ENCODE measurements at places on chromosomes 5 and 9. TPM values are rescaled to one million over a fixed set of nuclear protein-coding genes. Genes with fewer than 3 reads are reported as not detected.

- DNase-seq = no peak
These were observed 22.6 kb downstream of the PTGS1 start for GRCh38 chr9:122393284-122393983.

DNA sequence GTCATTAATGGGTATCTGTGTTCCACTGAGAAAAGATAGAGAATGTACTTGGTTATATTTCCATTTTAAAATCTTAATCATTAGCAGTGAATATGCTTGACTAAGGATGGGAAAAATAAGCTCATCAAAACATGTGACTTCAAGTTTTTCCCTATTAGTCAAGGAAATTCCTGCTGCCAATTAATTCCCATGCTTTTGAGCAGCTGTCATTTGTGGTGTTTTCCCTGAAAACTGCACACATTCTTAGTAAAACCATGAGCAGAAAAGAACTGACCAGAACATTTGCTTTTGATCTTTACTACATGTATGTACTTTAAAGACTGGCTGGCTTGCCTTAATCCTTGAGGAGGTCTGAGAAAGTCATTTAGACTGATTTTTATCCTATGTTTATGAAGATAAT is 75.2 kb downstream of the AOPEP start:
- DNase-seq = no peak

DNA sequence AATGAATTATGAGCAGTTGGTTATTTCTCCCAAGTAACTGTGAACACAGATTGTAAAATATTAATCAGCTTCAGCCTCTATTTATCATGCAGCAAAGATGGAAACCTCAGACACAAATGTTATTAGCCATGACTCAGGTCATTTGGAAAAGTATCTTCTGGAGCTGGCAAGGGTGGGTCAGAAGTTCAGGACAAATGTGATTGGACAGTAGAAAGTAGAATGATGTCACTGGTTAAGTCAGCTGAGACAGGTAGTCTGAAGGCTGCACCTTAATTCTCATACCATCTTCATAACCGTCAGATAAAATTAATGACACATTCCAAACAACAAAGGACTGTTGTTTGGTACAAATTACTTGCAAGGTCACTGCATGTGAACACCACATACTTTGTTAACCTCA is 140.2 kb downstream of the EMB start:
- no peak for DNase-seq

- no peak for DNase-seq
These were observed 28.7 kb upstream of the ACOT12 start for GRCh38 chr5:81422671-81423070.

GRCh38 chr9:74497748-74498620 is 849 bp downstream of the RORB start:
- peak; percentile 53 for DNase-seq

DNA sequence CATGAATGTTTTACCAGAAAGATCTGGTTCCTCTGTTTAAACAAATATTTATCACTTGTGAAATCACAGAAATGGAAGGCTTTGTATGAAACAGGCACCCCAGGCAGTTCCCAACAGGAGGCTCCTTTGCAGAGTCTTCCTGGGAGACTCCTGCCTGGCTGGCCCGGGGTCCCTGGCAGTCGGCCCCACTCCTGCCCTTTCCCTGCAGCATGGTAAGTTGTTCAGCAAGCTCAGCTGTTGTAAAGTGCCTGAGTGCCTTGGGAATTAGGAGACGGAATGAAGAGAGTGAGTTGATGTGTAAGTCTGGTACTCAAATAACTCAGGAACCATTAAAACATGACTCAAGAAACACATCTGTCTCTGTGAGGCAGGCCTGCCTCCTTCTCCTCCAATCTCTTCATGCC is 17.5 kb upstream of the LHFPL2 start:
- no peak for DNase-seq

DNA sequence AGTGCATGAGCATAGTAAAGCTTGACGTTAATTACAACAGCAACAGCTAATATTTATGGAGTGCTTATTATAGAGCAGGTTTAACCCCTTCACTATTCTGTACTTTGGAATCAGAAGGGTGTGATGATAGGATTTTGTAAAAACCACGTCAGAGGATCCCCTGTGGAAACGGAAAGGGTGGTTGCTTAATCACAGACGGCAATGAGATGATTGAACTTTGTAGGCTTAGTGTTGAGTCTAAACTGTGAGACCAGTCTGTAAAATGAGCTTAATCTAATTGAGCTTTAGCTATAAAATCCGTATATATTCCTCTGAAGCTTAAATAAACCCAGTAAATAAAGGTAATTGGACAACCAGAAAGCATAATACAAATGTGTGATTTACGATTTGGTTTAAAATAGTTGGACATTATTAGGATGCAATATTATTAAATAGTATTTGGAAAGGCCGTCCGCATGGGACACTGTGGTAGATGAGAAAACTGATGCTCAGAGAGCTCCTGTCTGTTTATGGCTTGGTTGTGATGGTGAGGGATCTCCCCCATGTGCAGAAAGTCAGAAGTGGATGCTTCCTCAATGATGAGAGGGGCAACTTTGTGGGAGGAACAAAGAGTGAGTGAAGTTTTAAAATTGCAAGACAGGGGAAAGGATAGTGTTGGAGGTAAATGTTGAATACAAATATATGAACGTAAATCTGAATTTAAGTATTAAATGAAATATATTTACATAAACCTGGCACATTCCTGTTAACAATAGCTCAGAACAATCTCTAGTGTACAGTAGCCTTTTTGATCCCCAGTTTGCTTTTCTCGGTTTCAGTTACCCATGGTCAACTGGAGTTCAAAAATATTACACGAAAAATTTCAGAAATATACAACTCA is 23.4 kb upstream of the SCGB3A2 start:
- DNase-seq = no peak

GRCh38 chr5:102296178-102296817 is at the start of gene SLCO4C1:
Gene SLCO4C1, minus strand, starts transcription at chr5:102296284. Its CDS starts 22 bp downstream, at chr5:102296262.
- peak; percentile 95 for DNase-seq

- DNase-seq = no peak
These were observed 243.4 kb upstream of the KCNN2 start for GRCh38 chr5:114118511-114118910.

GRCh38 chr5:140262221-140262620 is 40.7 kb downstream of the PFDN1 start:
- no peak for DNase-seq

DNA sequence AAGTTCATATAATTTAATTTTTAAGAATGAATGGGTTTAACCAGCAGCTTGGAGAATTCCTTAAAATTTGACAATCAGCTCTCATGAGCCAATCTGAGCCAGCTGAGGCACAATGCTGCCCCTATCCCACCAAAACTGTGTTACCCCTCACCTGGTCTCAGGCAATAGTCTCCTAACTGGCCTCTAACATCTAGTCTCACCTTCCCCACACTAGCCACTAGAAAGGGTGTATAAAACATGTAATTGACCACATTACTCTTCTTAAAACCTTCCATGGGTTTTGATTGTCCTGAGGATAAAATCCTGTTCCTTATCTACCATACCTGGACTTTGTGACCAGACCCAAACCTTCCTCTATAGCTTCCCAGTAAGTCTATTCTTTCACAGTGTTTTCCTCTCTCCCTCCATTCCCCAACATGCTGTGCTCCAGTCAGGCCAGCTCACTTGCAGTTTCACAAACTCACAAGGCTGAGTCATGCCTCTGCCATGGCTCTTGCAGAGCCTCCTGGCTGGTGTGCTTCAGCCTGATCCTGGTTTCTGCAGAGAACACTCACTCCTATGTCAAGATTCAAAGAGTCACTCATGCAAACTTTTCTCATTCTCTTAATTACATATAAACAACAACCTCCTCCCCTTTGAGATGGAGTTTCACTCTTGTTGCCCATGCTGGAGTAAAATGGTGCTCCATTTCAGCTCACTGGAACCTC is 16.0 kb upstream of the ZCCHC7 start:
- no peak for DNase-seq

- DNase-seq = no peak
These were observed 20.0 kb downstream of the CEMIP2 start for GRCh38 chr9:71748280-71748743.

GRCh38 chr5:142840575-142840974 is 70.4 kb downstream of the ARHGAP26 start:
- DNase-seq = no peak

DNA sequence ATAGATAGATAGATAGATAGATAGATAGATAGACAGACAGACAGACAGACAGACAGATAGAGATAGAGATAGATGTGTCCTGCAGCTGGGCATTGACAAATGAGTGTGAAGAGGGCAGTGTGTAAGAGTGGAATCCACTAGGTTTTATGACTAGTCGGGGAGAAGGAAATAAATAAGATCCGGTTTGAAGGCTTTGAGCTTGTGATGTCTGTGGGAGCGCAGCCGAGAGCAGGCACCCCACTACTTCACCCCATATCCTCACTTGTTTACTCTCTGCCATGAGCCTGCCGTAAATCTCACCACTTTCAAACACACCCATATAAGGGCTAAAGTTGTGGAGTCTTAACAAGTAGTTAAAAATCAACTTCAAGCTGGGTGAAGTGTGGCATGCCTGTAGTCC is 1.4 kb upstream of the SUSD1 start:
- DNase-seq = no peak

- no peak for DNase-seq
These were observed 752 bp upstream of the GLRX start for GRCh38 chr5:95823218-95823737.

DNA sequence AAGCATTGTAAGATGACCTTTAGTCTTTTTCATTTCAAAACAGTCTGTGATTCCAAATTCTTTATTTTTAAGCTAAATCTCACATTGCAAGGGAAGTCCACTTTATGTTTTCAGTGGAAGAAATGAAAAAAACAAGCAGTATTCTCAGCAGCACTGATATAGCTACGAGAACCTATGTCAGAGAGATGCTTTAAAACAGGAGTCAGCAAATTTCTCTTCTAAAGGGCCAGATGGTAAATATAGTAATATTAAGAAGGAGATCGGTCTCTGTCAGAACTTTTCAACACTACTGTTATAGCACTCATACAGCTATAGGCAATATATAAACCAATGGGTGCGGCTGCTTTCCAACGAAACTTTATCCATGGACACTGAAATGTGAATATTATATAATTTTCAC is 18.7 kb downstream of the IL31RA start:
- DNase-seq = no peak

DNA sequence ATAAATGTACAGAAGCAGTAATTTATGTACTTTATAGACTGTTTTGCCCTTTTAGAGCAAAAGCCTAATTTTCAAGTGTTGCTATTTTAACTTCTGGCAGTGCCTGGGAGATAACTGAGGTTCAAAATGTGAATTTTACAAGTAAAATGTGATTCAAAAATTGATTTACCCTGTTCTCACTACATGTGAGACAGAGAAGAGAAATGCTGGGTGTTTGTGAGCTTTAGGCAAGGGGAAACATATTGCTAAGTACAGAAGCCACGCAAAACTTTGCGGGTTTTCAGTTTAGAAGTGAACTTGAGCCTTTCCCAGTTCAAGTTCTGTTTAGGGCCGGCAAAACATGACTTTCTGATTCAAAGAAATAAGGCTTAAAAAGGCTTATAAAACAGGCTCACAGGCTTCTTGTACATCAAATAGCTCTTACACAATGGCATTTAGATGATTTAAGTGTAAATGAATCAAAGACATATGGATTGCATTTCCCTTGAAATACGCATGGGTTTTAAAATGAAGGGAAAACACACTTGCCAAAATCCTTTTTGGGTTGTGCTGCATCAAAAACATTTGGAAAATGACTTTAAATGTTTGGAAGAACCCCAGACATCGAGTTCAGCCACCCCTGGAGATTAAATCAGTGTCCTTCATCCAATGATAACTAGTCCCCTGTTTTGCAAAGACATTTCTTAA is 370.8 kb upstream of the MEF2C start:
- no peak for DNase-seq

- no peak for DNase-seq
These were observed 67.3 kb downstream of the SNX30 start for GRCh38 chr9:112817860-112818203.

GRCh38 chr5:72618708-72619107 is 111.5 kb upstream of the ZNF366 start:
- DNase-seq = no peak

- no peak for DNase-seq
These were observed 633.1 kb upstream of the TYRP1 start for GRCh38 chr9:12060067-12060466.

DNA sequence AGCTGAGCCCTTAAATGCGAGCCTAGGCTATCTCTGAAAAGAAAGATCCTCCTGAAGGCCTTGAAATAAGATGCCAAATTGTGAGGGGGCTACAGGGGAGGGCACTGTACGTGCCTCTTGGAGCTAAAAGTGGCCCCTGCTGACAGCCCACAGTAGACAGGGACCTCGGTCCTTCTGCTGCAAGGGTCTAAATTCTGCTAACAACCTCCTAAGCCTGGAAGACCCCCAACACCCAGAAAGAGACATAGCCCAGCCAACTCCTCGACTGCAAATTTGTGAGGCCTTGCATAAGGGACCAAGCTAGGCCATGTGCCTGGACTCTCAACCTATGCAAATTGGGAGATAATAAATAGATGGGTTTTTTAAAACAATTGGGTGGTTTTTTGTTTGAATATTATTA is 54.7 kb downstream of the UBE2QL1 start:
- no peak for DNase-seq

DNA sequence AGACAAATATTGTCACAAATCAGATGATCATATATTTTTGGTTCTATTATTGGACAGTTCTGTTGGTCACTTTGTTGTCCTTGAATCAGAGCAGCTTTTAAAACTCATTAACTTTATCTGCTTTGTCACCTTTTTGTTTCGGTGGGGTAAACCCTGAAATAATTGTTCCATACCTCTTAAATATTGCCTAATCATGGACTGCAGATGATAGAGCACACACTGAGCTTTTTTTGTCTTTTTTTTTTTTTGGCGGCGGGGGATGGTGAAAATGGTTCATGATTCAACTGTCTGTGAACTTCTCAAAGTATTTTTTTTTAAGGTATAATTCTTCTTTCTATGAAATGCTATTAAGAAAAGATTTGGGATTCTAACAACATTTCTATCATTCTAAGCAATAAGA is 1.8 kb downstream of the NUDT12 start:
- DNase-seq = no peak

The FYB1 gene
- total RNA-seq = not detected

The FIBCD1 gene
- total RNA-seq = not detected

The G3BP1 gene
- total RNA-seq = 127 TPM

The ANKRD31 gene
- total RNA-seq = 0.42 TPM

The TXNDC8 gene
- total RNA-seq = not detected

The PCDHGA2 gene
- total RNA-seq = 3.0 TPM

The TAF11L10 gene
- total RNA-seq = 0.83 TPM

The GFI1B gene
- total RNA-seq = not detected

The IL13 gene
- total RNA-seq = not detected

The TICAM2 gene
- 0.42 TPM for total RNA-seq

The SOHLH1 gene
- total RNA-seq = not detected

The ADGRD2 gene
- not detected for total RNA-seq

The MARCHF3 gene
- total RNA-seq = 5.7 TPM

The CA9 gene
- total RNA-seq = not detected

The CCDC180 gene
- 13.1 TPM for total RNA-seq

The FBP2 gene
- total RNA-seq = not detected

The FOXI1 gene
- total RNA-seq = not detected

The LHX3 gene
- 0.81 TPM for total RNA-seq

The GDNF gene
- 0.51 TPM for total RNA-seq

The ZDHHC11B gene
- total RNA-seq = 42.8 TPM

All from glutamatergic neuron (in vitro differentiated cells).